ENCODE measurements at places on chromosomes 16 and 17. TPM values are rescaled to one million over a fixed set of nuclear protein-coding genes. Genes with fewer than 3 reads are reported as not detected.

The CALB2 gene
- 0.46 TPM for polyA plus RNA-seq

DNA sequence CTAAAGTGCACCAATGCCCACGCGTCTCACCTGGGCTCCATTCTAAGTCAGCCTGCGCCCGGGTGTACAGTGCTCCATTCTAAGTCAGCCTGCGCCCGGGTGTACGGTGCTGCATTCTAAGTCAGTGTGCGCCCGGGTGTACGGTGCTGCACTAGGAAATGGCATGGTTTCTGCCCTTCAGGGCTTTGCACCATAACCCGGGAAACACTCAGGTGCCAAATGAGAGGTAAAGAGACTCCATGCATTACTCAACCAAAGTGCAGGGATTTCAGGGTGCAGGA lies 29.2 kb upstream of the FASN start:
- no peak for DNase-seq

GRCh38 chr16:63613701-63614100 lies 1508.2 kb downstream of the CDH11 start:
- DNase-seq, result no peak

- DNase-seq, result no peak
Measured at GRCh38 chr16:68342620-68343019, 31.8 kb downstream of the PRMT7 start.

DNA sequence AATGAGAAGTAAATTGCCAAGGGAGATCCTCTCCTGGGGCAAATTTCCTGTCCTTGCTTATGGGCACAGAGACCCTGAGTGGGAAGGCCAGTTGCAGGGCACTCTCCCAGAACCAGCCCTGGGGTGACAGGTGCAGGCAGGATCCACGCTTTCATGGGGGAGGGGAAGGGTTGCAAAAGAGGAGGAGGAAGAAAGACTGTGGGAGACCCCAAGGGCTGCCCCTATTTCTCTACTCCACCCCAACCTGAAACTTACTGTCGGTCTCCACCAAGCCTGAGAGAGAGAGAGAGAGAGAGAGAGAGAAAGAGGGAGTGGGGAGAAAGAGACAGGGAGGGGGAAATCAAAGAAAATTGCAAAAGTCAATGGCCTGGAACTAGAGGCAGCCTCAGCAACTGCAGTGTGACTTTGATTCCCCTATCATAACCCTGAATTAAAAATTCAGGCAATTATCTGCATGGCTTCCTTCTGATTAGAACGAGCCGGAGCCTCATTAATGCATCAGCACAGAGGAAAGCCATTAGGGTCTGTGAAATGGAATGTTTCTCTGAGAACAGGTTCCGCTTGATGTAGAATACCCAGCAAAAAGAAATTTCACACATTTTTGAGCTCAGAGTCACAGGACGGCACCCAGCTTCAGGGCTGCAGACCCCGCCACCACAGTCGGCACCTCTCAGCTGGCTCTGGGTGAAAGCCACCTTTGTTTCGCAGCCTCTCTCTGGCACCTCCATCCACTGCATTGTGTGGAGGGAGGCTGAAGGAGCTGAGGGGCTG lies 45.1 kb upstream of the HNF1B start:
- no peak for DNase-seq

- DNase-seq, result peak; percentile 70
Measured at GRCh38 chr17:1398931-1399678, 917 bp downstream of the YWHAE start.

DNA sequence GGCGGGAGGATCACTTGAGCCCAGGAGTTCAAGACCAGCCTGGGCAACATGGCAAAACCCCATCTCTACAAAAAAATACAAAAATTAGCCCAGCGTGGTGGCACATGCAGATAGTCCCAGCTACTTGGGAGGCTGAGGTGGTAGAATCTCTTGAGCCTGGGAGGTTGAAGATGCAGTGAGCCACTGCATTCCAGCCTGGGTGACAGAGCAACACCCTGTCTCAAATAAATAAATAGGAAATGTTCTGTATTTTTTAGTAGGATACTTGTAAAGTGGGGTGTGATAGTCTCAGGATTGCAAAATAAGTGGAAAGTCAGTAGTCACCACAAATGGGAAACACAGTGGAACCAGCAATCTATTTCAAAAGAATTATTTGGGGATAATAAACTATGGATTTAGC lies 4.0 kb downstream of the RSPRY1 start:
- no peak for DNase-seq

- DNase-seq, result no peak
Measured at GRCh38 chr17:37797206-37797605, 52.3 kb upstream of the HNF1B start.

The PRSS33 gene
- not detected for polyA plus RNA-seq

DNA sequence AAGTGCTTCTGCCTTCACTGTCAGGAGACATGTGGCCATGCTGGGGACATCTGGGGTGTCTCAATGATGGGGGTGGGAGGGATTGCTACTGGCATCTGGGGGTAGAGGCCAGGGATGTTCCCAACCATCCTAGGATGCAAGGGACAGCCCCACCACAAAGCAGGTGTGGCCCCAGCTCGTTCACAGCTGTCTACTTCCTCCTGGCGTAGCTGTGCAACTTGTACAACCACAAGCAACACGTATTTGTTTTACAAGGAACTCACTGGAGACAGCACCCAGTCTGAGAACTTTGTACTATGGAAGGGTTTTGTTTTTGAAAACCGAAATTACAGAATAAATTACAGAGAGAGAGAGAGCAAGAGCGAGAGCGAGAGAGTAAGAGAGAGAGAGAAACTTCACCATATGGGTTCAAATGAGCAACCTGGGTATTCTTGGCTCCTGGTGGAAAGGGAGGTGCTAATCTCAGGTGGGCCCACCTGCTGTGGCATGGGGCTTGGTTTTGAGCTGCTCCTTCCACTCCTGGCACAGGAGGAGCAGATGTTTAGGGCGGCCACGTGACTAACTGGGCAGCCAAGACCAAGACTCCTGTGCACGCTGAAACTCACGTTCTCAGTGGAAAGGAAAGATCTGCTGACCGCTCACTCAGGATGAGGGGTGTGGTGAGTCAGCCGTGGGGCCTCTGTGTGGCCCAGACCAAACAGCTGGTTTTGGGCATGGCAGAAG lies 17.5 kb upstream of the TNFRSF13B start:
- no peak for DNase-seq

DNA sequence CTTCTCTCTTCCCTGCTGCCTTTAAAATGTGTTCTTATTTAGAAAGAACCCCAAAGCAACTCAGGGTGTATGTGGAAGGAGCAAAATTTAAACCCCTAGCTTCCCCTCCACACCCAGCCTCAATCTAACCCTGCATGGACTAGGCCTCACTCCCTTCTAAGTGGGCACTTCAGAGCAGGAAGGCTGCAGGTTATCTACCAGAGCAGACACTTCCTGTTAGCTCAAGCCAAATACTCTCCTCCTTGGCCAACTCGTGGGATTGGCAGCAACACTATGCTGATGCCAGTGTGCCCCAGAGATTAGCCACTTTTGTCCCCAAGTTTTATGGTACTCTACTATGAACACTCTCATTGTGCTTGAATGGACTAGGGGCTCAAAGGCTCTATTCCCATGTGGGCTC lies 35.6 kb downstream of the CCDC42 start:
- no peak for DNase-seq

GRCh38 chr16:85943711-85944110 lies 44.7 kb downstream of the IRF8 start:
- no peak for DNase-seq

The TP53TG3B gene
- not detected for polyA plus RNA-seq

GRCh38 chr17:59561042-59561441 lies 4.4 kb upstream of the DHX40 start:
- no peak for DNase-seq

- DNase-seq, result no peak
Measured at GRCh38 chr17:3993493-3994220, 29.4 kb upstream of the ATP2A3 start.

The PNPO gene
- 11.2 TPM for polyA plus RNA-seq

The TEKT1 gene
- not detected for polyA plus RNA-seq

- no peak for DNase-seq
Measured at GRCh38 chr16:84851192-84852127, 31.7 kb downstream of the CRISPLD2 start.

GRCh38 chr16:25692742-25693508 lies 1.2 kb downstream of the HS3ST4 start:
- DNase-seq, result no peak

The KRT12 gene
- polyA plus RNA-seq, result 0.31 TPM

The RAB11FIP4 gene
- 0.93 TPM for polyA plus RNA-seq

The ZP2 gene
- 0.18 TPM for polyA plus RNA-seq

GRCh38 chr17:55811536-55811935 lies 60.7 kb downstream of the PCTP start:
- DNase-seq, result no peak

GRCh38 chr16:50282010-50282538 lies 15.7 kb downstream of the ADCY7 start:
- peak; percentile 40 for DNase-seq

- peak; percentile 77 for DNase-seq
Measured at GRCh38 chr17:75087558-75088453, at the start of gene SLC16A5. SLC16A5 (plus strand) TSS chr17:75087954; CDS start chr17:75093637, 5,683 bp downstream.

DNA sequence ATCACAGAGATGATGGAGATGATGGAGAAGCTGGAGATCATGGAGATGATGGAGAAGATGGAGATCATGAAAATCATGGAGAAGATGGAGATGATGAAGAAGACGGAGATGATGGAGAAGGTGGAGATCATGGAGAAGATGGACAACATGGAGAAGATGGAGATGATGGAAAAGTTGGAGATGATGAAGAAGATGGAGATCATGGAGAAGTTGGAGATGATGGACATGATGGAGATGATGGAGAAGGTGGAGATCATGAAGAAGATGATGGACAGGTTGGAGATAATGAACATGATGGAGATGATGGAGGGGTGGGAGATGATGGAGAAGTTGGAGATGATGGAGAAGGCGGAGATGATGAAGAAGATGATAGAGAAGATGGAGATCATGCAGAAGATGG lies 34.5 kb downstream of the RBFOX3 start:
- no peak for DNase-seq

- DNase-seq, result no peak
Measured at GRCh38 chr17:76586741-76587487, 1.3 kb upstream of the ST6GALNAC2 start.

DNA sequence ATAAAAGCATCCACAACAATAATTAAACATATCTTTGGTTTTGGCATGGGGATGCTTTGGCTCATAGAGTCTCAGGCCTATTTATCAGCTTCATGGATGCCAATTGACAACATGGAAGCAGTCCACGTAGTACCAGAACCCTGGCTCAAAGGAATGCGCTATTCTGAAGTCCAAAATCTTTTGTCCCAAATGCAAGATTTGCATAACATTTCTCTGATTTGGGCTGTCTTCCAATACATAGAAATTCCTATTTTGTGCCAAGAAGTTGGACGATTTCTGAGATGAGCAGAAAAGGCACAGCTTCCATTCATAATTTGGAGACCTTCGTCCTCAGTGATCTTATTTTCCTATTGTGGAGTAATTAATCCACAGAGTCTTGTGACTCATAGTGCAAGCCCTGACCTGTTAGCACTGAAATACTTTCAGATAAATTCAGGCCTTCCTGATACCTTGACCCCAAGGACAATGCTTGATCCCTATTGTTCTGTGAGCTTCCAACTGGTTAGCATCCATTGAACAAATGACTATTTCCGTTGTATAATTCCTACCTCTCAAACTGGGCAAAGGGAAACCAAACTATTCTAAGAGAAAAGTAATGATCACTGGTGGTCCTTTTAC lies 78.4 kb upstream of the CDH11 start:
- DNase-seq, result no peak

GRCh38 chr17:2406271-2406902 lies 5.5 kb upstream of the MNT start:
- DNase-seq, result no peak

DNA sequence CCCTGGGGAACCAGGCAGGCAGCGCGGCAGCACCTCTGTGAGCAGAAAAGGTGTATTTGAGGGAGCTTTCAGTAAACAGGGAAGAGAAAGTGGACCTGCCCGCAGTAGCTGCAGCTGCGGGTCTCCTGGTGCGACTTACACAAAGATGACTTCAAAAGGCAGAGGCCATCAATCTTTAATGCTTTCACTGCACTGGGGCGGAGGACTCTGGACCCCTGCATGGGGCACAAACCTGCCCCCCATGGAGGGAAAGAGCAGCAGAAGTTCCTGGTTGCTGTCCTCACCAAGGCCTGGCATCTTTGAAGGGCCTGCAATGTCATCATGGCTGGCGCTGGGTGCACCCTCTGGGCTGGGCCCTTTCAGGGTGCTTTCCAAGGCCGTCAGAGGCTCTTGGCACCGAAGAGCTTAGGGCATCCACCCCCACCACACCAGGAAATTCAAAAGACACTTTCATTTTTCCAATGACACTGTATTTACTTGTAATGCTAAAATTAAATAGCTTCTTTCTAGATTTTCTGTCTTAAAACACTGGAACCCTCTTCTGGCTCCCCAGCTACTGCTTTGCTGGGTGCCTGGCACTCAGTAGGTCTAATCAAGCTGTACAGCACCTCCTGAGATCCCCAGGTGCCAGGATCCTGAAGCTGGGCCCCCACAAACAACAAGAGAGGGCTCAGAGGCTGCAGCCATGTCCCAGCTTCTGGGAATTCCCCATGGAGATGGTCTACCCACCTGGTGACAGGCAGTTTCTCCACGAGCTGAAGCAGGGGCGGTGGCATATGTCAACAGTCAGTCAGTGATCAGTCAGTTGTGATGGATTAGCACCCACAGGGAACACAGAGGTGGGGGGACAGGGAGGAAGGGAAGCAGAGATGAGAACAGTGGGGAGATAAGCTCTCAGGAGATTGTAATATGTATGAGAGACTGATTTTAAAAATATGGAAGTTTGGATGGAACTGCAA lies 2.1 kb upstream of the CACNG1 start:
- no peak for DNase-seq

The KRTAP16-1 gene
- not detected for polyA plus RNA-seq

The SOX8 gene
- polyA plus RNA-seq, result 43.7 TPM

DNA sequence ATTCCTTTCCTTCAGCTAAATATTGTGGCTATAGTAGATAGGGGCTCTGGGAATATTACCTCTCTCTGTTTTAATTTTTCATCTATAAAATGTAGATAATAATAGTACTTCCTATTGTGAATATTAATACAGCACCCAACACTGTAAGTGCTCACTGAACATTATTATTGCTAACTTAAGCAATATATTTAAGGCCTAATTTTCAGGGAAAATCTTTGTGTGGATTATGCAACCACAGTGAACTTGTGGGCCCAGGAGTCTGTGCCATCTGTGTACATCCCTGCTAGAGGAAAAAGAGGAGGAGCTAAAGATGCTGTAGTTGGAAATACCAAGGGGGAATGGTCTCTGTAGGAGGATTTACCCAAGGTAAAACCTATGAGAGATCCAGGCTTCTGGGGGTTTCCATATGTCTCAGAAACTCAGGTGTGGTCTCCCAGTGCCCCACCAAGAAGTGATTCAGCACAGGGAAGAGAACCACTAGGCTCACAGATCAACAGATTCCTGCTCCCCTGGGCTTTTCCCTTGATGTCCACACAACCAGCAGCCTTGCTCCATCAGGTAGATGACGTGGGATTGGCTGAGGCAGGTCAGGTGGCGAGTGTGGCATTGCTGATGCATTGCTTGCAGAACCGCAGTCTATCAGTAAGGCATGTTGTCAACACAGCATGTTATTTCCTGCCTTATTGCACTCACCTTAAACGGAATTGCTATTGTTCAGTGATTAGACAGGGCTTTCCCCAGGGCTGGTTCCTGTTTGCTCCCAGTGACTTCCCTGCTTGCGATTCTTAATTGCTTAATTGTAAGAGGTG lies 1.6 kb upstream of the N4BP1 start:
- no peak for DNase-seq
